Myocyte (in vitro differentiated cells): ENCODE measurements at places on chromosomes 2 and 18.
A peak's percentile ranks its signal among the peaks of the same experiment; 100 is the strongest.

- no peak for DNase-seq
These were observed 2.9 kb upstream of the PKDCC start for GRCh38 chr2:42044939-42045338.

DNA sequence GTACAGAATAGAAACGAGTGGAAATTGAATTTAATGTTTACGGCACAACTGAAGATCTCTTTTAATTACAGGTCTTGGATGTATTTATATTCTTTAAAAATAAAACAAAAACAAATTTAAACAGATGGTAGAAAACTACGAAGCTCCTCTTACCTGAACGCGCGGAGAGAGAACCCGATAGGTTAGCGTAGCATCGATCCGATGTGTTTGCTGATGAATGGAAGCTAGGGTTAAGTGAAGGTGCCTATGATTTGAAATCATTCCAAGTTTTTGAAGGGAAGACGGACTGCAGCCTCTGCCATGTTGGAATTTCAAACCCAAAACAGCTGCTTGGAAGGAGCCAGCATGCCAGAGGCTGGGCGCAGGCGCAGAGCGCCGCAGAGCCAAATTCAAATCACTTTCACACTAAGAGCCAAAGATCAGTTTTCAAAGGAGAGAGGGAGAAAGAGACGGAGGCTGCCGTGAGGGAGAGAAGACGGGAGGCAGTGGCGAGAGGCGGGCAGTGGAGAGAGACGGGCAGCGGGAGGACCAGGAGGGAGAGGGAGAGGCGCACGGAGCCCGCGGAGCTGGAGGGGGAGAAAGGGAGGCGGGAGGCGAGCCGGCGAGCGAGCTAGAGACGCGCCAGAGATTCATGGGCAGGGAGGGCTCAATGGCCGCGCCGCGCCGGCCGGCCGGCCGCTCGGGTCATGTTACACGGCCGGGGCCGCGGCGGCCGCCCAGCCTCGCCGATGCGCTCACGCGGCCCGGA, at the start of gene FIGN:
Gene FIGN (minus strand): TSS at position 324 of the 748 bp plus-strand sequence. CDS start 1,081 bp downstream, outside the sequence.
- DNase-seq, result peak; percentile 95

- DNase-seq, result no peak
These were observed 501.6 kb upstream of the TNP1 start for GRCh38 chr2:217361483-217361880.

DNA sequence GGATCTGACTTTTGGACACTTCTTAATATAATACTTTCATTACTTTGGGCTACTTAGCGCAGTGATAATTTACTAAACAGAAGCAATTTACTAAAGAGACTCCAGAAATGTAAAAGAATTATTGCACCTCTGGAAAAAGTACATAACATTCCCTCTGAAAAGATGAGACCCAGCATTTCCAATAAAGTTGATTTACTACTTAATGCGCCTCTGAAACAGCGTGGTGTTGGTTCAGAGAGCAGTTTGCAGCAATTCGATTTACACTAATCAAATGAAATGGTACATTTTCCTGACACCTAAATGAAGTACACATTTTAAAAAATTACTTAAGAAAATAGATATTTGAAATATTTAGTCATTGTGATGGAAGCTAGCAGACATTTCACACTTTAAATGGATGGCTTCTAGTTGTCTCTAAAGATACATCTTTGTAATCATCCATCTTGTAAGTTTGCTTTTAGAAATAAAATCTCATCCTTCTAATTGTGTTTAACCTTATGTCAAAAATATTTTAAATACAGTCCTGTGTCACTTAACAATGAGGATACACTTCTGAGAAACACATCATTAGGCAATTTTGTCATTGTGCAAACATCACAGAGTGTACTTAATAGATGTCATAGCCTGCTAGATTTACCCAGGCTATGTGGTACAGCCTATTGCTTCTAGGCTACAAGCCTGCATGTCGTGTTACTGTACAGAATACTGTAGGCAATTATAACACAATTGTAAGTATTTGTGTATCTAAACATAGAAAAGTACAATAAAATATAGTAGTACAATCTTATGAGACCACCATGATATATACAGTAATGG, 284.6 kb upstream of the UBE2E3 start:
- DNase-seq, result no peak

GRCh38 chr2:10828346-10828745, 15.8 kb upstream of the PDIA6 start:
- DNase-seq, result no peak

DNA sequence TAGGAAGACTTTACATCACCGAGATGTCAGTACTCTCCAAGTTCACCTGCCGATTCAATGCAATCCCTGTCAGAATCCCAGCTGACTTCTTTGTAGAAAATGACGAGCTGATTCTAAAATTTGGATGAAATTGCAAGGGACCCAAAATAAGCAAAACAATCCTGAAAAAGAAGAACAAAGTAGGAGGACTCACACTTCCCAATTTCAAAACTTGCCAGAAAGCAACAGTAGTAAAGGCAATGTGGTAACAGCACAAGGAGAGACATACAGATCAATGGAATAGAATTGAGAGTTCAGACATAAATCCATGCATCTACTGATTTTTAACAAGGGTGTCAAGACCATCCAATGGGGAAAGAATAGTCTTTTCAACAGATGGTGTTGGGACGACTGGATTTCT, 52.2 kb downstream of the SMAD7 start:
- no peak for DNase-seq

GRCh38 chr2:109238580-109238979, 109.6 kb downstream of the SH3RF3 start:
- DNase-seq, result peak; percentile 63

DNA sequence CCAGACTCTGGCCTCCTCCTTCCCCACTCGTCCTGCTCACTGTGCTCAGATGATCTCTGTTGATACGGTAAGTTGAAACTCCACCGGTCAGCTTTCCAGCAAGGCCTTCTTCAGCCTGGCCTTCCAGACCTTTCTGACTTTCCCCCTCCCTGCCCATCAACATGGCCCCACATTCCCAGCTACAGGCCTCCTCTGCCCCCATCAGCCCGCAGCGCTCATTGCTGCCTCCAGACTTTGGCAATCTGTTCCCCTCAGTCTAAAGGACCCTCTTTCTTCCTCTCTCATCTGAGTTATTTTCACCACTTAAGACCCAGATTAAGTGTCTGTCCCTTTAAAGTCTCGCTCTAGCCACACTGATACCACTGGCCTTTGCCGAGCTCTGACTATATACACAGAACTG, 10.6 kb downstream of the LOXHD1 start:
- DNase-seq, result no peak

GRCh38 chr2:169968743-169969142, 141.5 kb downstream of the UBR3 start:
- DNase-seq, result no peak

DNA sequence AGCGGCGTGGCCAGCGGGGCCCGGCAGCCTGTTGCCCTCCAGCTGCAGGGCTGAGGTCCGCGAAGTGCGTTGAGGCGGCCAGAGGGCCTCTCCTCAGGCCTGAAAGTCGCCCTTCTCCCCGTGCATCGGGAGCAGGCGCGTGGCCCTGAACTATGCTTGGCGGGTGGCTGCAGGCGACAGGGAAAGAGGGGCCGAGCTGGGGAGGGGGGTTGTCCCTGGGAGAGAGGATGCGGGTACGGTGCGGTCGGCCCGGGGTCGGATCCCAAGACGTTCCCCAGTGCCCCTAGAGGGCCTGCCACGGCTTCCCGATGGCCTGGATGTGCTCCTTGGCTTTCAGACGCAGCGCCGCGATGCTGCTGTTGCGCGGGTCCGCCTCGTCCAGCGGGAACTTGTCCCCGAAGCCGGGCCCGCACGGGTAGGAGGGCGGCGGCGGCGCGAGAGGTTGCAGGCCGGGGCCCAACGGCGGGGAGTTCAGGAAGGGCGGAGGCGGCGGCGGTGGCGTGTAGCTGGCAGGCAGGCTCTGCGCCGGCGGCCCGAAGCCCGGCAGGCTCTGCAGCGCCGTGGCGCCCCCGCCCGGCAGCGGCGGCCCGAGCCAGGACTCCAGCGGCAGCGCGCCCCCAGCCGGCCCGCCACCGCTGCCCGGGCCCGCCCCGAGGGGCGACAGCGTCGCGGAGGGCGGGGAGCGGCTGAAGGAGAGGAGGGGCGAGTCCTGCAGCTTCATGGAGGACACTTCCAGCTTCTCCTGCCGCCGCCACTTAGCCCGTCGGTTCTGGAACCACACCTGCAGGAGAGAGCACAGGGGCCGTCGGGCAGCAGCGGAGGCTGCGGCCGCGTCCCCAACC, 4.3 kb downstream of the RAX start:
- DNase-seq, result peak; percentile 19

- no peak for DNase-seq
These were observed 238.7 kb upstream of the SOX11 start for GRCh38 chr2:5453220-5454050.
